ENCODE measurements at places on chromosomes 4 and X. TPM values are rescaled to one million over a fixed set of nuclear protein-coding genes. Genes with fewer than 3 reads are reported as not detected.

Gene RFC1
- 41.1 TPM for total RNA-seq

Gene VCX3A
- not detected for total RNA-seq

Gene NXF2B
- total RNA-seq, result not detected

Gene ASMT
- total RNA-seq, result not detected

Gene TMEM35A
- total RNA-seq, result 13.2 TPM

Gene KCND1
- total RNA-seq, result 0.59 TPM

Gene CLDN34
- total RNA-seq, result not detected

Gene F11
- total RNA-seq, result not detected

Gene TREX2
- total RNA-seq, result 2.9 TPM

Gene SLC6A8
- 10.8 TPM for total RNA-seq

Gene GPR82
- total RNA-seq, result not detected

Gene RNF128
- 1.6 TPM for total RNA-seq

Gene PNCK
- total RNA-seq, result 0.47 TPM

Gene SPANXN3
- total RNA-seq, result not detected

Gene FHDC1
- under 0.01 TPM for total RNA-seq

Gene TCEAL2
- 0.12 TPM for total RNA-seq

Gene OPRPN
- not detected for total RNA-seq

Gene CPLX1
- not detected for total RNA-seq

Gene ABLIM2
- total RNA-seq, result 0.12 TPM
